ENCODE measurements at places on chromosomes 12 and 14. TPM values are rescaled to one million over a fixed set of nuclear protein-coding genes. Genes with fewer than 3 reads are reported as not detected.

The HCAR2 gene
- total RNA-seq = not detected

The RND1 gene
- total RNA-seq = 3.1 TPM

DNA sequence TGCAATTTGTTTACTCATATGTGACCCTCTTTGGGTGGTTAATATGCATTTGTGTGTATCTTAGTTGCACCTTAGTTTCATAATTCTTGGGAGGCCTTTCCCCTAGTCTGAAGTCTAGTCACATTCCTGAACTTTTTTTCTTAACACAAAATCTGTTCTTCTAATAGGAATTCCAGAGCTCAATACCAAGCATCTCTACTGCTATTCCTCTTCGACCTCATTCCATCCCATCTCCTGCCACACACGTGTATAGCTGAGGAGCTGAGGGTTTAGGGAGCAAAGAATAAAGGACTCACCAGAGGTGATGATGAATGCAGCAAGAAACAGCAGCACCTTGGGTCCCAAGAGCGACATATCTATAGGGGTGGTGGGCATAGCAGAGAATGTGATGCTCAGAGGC lies 875 bp downstream of the MFAP5 start:
- H3K4me3 ChIP-seq = no peak overlapping the region
- H3K4me1 ChIP-seq = no peaks in the 10 kb centered on the region
- no peak for DNase-seq
- H3K27me3 ChIP-seq = no peaks in the 10 kb centered on the region

The VRTN gene
- not detected for total RNA-seq

DNA sequence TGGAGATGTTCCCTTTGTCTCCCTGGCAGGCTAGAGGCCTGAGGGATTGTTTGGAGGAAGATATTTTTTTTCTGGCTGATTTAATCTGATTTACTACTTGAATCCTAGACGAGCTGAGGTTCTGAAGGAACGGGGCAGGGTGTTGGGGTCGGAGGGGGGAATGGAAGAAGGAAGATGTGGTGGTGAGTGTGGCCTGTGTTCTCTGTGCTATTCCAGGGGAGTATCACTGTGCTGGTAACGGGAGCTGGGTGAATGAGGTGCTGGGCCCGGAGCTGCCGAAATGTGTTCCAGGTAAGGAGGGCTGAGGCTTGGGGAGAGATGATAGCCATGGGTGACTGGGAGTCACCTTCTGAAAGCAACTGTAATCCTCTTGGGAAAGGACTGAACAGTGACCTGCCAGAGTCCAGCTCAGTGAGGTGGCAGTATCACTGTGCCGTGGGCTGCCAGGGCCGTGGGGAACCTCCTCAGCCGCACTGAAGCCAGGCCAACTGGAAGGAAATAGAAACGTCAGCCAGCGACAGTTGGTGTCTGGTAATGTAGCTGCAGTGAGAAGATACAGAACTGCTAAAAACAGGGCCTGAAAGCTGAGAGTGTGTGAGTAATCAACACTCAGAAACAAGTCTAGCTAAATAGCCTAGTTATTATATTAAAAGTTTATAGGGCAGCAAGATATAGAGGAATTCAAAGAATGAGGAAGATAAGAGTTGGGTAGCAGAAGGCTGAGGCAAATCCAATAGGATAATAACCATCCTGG lies 7.9 kb downstream of the C1S start:
- H3K27ac ChIP-seq = no peak overlapping the region
- H3K4me1 ChIP-seq = no peaks in the 10 kb centered on the region
- peaks cover 10% of the 10 kb centered on the region for H3K27me3 ChIP-seq
- H3K36me3 ChIP-seq = no peaks in the 10 kb centered on the region
- no peak for DNase-seq

GRCh38 chr12:88445705-88446394 lies 134.4 kb downstream of the KITLG start:
- no peaks in the 10 kb centered on the region for H3K27me3 ChIP-seq
- no peak overlapping the region for H3K4me3 ChIP-seq
- DNase-seq = no peak
- H3K36me3 ChIP-seq = no peaks in the 10 kb centered on the region
- no peak overlapping the region for H3K27ac ChIP-seq

GRCh38 chr12:110971936-110972335 lies 51.6 kb upstream of the MYL2 start:
- H3K4me3 ChIP-seq = no peak overlapping the region
- H3K27ac ChIP-seq = no peak overlapping the region
- peaks cover 3% of the 10 kb centered on the region for H3K4me1 ChIP-seq
- H3K36me3 ChIP-seq = no peaks in the 10 kb centered on the region
- H3K27me3 ChIP-seq = peaks cover 5% of the 10 kb centered on the region

DNA sequence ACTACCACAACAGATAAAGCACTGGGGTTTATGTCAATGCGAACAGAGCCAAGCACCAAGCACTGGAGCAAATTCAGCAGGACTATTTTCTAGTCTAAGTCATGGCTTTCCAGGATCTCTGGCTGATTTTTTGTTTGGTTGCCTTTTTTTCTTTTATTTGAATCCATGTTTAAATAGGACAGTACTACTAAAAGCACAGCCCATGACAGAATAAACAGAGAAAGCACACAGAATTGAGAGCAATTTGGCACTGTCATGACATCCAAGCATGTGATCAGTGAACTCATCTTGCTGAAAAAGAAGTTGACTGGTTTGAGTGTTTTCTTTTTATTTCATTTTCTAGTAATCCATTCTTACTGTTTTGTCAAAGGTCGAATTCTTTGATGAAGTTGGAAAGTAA lies 23.1 kb upstream of the RERG start:
- DNase-seq = no peak
- no peak overlapping the region for H3K27ac ChIP-seq
- peaks cover 67% of the 10 kb centered on the region for H3K27me3 ChIP-seq
- H3K36me3 ChIP-seq = no peaks in the 10 kb centered on the region
- H3K4me1 ChIP-seq = no peaks in the 10 kb centered on the region

GRCh38 chr12:25950329-25951115 lies 8.0 kb upstream of the RASSF8 start:
- H3K27ac ChIP-seq = no peak overlapping the region
- DNase-seq = no peak
- H3K36me3 ChIP-seq = no peaks in the 10 kb centered on the region
- H3K4me3 ChIP-seq = no peak overlapping the region

The C14orf39 gene
- not detected for total RNA-seq

GRCh38 chr14:54652605-54653052 lies 85.7 kb downstream of the SAMD4A start:
- peaks cover 7% of the 10 kb centered on the region for H3K4me1 ChIP-seq
- no peak overlapping the region for H3K27ac ChIP-seq
- peaks cover 42% of the 10 kb centered on the region for H3K27me3 ChIP-seq
- peaks cover 5% of the 10 kb centered on the region for H3K36me3 ChIP-seq
- no peak overlapping the region for H3K4me3 ChIP-seq

DNA sequence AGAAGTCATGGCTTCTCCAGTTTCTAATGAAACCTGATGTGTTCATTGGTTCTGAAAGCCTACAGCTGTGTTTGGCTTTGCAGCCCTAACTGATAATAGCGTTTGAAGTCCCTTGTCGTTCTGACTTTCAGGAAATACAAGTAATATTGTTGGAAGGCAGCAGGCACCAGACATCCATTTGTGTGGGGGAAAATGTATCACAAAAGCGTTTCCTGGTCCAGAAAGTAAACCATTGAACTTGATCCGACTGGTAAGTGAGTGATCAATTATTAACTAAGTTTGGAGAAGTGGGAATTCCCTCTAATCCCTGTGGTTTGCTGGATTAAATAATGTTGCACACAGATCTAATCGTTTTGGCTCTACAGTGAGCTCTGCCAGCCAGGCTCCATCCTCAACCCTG lies 77.3 kb upstream of the LTA4H start:
- H3K27me3 ChIP-seq = no peaks in the 10 kb centered on the region
- H3K27ac ChIP-seq = no peak overlapping the region
- no peaks in the 10 kb centered on the region for H3K36me3 ChIP-seq
- DNase-seq = no peak
- no peak overlapping the region for H3K4me3 ChIP-seq
- H3K4me1 ChIP-seq = peaks cover 13% of the 10 kb centered on the region

The NDRG2 gene
- total RNA-seq = 4.9 TPM

GRCh38 chr12:6638305-6638704 lies 2.5 kb upstream of the LPAR5 start:
- no peak overlapping the region for H3K27ac ChIP-seq
- H3K4me1 ChIP-seq = peaks cover 31% of the 10 kb centered on the region
- H3K4me3 ChIP-seq = no peak overlapping the region
- no peak for DNase-seq

- H3K27ac ChIP-seq = peak within 1 kb of the TSS; percentile 82
- H3K4me1 ChIP-seq = peaks cover 28% of the 10 kb centered on the region
- peak within 1 kb of the TSS; percentile 77 for H3K4me3 ChIP-seq
- no peaks in the 10 kb centered on the region for H3K36me3 ChIP-seq
- DNase-seq = peak; percentile 36
Observed at GRCh38 chr12:57454566-57455373, at the start of gene INHBE. Gene INHBE, plus strand, starts transcription at chr12:57455307. Its CDS starts 230 bp downstream, at chr12:57455537.

The CELA1 gene
- not detected for total RNA-seq

The MAP4K5 gene
- 30.9 TPM for total RNA-seq

DNA sequence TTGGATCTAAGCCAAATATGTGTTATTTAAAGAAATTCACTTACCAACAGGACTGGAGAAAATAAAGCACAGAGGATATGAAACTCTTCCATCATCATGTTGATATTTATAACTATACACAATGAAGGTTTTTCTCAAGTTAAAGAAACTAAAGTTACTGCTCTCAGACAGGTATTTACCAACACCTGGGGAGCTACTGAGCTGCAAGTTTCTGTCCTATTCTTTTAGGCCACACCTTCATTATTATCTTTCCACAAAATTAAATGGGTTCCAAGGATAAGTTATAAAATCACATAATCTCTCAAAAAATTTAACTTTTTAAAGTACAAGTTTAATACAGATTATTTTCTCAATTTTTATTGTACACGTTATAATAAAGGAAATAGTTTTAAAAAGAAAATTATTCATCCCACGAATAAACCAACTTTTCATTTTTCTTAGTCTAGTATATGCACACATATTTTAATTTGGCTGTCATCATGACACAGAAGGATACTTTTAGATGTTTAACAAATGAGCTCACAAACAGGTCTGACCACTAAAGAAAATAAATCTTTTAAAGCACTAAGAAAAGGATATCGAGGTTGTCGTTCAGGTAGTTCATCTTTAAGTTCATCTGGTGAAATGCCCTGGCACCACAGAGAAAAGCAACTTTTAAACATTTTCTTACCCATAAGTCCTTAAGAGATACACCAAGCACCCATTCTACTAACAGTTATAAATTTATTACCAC lies 7.8 kb downstream of the GMFB start:
- H3K4me3 ChIP-seq = no peak overlapping the region
- no peaks in the 10 kb centered on the region for H3K27me3 ChIP-seq
- DNase-seq = no peak
- no peak overlapping the region for H3K27ac ChIP-seq
- H3K36me3 ChIP-seq = peaks cover 21% of the 10 kb centered on the region
- H3K4me1 ChIP-seq = peaks cover 45% of the 10 kb centered on the region

The RNASE3 gene
- total RNA-seq = not detected

DNA sequence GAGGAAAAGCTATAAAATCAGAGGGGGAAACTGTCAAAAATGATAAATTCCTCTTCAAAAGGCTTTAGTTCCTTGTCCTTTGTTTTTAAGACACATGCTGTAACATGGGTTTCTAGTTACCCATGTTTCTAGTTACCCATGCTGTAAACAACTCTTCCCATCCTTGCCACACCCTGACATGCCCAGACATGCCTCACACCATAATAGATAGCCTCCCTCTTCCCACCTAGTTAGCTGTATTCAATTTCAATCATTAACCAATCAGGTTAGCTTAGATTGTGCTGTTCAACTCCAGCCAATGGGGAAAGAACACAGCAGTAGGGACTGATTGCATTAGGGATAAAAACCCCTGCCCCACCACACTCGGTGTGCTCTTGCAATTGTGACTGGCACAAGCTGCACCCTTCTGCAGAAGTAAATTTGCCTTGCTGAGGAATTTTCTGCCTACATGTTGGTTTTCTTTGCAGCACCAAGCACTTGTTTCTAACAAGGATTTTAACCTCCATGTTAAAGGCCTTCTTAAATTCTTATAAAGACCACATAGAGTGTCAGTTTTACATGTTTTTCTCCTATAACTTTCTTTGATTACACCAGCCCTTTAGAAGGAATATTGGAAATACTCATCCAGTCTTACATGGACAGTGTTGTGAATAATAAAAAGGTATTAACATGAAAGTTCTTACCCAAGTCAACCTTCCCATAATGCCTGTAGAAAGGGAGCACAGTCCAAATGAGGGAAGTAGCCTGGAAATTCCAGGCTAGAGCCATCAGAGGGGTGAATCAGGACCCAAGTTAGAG lies 32.5 kb upstream of the LALBA start:
- peaks cover 6% of the 10 kb centered on the region for H3K27me3 ChIP-seq
- no peak for DNase-seq
- no peak overlapping the region for H3K27ac ChIP-seq

The NELL2 gene
- total RNA-seq = 120 TPM

DNA sequence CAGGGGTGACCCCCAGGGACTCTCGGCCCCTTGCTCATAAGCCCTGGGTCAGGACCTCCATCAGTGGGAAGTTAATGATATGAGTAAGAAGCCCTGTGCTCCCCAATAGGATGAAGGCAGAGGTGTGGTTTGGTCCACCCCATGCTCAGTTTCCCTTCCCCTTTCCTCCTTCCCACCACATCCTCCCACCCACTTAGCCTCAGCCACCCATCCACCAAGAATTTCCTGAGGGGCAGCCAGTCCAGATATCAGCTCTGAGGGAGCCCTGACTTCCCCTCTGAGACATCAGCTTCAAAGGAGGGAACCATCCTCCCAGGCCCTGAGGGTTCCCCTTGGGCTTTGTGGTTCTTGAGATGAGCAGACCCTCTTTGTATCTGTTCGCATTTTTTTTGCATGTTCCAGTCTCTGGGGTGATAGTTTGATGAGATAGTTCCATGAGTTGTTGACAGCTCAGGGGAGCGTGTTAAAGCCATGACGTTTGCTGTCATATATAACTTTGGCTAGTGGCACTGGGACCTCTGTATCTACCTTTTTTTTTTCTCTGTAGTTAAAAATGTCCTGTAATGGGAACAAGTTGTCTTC lies 71.2 kb downstream of the LGMN start:
- H3K27ac ChIP-seq = peak overlapping the region; percentile 75
- H3K4me3 ChIP-seq = peak overlapping the region; percentile 47
- H3K27me3 ChIP-seq = no peaks in the 10 kb centered on the region
- peak; percentile 87 for DNase-seq
- H3K4me1 ChIP-seq = peaks cover 70% of the 10 kb centered on the region

Data from activated naive CD8-positive, alpha-beta T cell treated with anti-CD3 and anti-CD28 coated beads for 36 hours (primary cell).